ENCODE measurements at places on chromosomes 13 and 19.

GRCh38 chr19:17942582-17943273 is 9.9 kb downstream of the CCDC124 start:
- DNase-seq = no peak

DNA sequence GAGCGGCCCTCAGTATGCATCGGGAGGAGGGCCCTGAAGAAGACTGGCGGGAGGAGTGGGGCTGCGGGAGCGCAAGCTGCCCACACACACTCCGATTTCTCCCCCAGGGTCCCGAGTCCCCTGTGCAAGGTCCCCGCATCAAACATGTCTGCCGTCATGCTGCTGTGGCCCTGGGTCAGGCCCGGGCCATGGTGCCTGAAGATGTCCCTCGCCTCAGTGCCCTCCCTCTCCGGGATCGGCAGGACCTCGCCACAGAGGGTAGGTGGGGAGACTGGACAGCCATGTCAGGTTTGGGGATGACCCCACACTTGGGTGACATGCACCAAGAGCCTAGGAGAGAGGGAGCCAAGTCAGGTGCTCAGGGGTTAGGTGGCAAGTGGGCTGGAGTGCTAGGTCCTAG is 4.7 kb downstream of the KMT2B start:
- no peak for DNase-seq

DNA sequence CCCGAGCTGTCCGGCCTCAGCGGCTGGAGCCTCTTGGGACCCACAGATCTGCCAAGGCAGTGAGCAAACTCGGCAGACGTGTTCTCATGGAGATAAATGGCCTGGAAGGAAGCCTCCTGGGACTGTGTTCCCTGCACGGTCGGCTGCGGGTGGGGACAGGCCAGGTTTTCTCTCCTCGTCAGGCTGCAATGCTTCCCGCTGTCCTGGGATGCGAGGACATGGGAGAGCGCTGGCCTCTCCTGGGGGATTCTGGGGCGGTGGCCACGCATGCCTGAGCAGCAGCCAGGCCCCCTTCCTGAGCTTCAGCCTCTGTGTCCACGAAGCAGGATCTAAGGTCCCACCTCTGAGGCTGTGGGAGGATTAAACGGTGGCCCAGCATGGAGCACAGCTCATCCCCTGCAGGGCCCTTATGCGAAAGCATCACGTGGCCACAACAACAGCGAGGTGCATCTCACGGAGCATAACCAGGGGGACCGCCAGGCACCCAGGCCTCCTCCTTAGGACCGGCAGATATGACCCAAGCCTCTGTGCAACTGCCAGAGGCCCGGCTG is 21.2 kb upstream of the C13orf46 start:
- DNase-seq = no peak

DNA sequence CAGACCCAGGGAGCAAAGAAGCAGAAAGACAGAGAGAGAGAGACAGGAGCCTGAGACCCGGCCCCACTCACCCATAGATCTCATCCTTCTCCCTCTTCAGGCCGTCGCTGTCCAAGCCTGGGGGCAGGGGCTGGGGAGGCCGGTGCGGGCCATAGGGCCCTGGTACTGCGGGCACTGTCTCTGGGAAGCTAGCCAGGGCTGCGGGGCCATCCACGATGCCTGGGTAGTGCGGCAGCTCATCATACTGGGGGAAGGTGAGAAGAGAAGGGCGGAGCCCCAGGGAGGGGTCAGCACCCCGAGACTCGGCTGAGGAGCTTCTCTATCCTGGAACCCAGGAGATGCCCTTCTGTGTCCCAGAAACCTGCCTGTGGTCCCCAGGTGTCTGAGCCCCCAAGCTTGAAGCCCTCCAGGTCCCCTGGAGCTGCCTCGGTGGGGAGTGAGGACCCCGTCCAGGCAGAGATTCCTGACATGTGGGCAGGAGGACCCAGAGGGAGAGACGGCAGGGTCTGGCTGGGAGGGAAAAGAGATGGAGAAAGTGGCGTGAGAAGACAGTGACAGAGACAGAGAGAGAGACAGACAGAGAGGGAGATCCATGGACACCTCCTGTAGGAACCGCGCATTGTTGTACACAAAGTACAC is 2.1 kb downstream of the MEIS3 start:
- DNase-seq = no peak

- no peak for DNase-seq
These were observed 30.2 kb upstream of the FREM2 start for GRCh38 chr13:38656699-38657098.
